Activated T-cell treated with anti-CD3 and anti-CD28 coated beads, Interleukin-2, amount 50 U/mL, for 72 hours (primary cell): ENCODE measurements at places on chromosomes 4 and X.
A peak's percentile ranks its signal among the peaks of the same experiment; 100 is the strongest.

- no peak for DNase-seq
Measured at GRCh38 chr4:16952462-16952871, 54.0 kb upstream of the LDB2 start.

DNA sequence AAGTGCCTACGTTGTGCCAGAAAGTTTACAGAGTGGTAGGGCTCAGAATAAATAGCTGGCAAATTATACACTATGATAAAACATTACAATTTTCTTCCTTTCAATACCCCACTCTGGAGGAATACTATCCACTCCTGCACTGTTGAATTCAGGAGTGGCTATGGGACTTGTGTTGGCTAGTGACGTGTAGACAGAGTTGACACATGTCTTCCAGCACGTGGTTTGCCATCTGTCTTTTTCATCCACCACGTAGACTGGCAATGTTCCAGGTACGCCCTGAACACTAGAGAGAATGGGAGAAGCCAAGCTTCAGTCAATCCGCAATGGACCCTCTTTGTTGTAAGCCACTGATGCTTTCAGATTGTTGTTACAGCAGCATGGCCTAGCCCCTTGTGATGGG is 168.8 kb upstream of the RBPJ start:
- DNase-seq = no peak

GRCh38 chrX:139932073-139932900 is 566 bp downstream of the ATP11C start:
- DNase-seq = peak; percentile 44

DNA sequence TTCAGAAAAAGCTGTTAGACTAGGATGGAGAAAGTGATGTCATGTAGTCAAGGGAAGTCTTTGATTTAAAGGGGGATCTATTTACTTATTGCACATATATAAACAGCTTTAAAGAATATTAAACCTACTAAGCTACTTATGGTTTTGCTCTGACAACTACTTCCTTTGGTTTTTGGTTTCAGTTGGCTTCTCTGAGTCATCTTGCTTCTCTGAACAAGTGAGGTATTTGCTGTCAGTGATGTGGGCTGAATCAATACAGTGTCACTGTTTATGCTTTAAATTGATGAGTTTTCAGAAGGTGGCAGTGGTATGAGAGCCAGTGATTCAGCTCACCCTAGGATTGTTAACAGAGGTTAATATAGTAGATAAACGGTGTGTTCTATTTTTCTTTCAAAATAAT is 75.1 kb downstream of the CEP44 start:
- peak; percentile 28 for DNase-seq

- no peak for DNase-seq
Measured at GRCh38 chr4:41410049-41410448, 127.9 kb upstream of the LIMCH1 start.

DNA sequence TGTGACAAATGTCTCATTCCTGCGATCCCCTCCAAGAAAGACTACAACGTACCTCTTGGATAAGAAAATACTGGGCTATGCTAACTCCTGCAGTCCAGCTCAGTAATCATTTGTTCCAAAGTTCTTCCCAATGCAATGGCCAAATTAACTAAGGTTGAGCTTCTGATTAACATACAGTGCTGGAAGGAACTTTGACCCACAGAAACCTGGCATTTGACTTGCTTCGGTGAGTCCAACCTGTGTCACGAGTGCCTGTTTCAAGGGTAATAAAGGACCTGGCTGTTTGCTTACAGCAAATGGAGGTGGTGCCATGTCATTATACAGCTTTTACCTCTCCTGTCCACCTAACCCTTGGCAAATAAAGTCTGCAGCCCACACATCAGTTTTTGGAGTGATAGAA is 83.2 kb downstream of the RBM47 start:
- no peak for DNase-seq

DNA sequence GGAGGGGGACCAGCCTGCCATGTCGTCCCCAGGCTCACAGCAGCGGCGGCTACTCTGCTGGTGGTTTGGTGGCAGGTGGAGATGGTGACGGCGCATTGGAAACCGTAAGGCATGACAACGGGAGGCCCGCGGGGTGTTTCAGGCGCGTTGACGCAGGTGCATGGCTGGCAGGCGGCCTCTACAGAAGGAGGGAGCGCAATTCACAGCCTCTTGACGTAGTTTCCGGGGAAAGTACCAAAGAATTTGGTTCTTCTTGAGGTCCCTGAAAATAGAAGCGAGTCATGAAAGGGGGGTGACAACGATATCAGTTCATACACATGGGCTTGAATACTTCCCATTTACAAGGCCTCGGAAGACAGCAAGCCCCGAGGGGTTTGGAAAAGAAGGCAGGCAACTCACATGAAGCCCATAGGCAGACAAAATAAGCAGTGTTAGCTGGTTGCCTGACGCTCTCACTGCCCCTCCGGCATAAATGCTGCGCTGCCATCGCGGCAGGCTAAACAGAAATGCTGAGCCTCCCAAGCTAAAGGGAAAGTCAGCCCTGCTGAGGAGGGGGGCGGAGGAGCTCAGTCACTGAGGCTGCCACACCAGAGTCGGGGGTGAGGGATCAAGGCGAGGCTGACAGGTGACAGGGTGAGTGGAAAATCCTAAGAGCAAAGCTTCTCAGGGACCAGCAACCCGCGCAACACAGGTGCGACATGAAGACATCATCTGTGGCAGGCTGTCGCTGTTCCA is 52.3 kb upstream of the PDLIM3 start:
- DNase-seq = peak; percentile 85

DNA sequence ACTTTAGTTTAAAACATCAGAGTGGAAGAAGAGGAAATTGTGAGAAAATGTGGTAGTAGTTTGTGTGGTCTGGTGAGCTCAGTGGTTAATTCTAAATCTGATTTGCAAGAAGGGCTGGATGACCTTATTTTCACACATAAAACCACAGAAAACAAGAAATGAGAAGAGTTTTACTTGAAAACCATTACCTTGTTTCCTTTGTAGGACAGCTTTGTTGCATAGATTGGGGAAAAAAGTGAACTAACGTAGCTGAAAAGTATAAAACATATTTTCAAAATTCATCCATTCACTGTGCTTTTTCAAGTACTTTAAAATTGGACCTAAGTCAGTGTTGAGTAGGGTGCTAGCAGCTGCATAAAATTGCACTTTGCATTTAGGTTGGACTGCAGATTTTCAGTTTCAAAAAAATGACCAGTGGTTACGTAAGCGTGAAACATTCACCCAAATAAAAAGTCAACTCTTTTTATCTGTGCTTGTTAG is 211.3 kb downstream of the ARHGAP10 start:
- DNase-seq = no peak

DNA sequence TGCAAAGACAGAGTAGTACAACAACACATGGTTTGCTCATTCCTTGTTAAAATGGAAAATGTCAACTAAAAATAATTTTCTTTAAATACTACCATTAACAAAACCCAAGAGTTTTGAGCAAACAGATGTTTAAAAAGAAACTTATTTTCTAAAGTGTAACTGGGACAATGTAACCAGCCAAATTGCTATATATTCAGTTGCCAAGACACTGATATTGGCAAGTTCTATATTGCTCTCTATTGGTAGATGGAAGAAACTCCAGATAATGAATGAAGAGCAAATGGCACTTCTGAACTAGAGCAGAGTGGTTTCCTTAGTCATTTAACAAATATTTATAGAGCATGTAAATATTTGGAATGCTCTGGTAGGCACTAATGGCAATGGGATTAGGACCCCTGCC is 966.2 kb downstream of the RPA4 start:
- DNase-seq = no peak

DNA sequence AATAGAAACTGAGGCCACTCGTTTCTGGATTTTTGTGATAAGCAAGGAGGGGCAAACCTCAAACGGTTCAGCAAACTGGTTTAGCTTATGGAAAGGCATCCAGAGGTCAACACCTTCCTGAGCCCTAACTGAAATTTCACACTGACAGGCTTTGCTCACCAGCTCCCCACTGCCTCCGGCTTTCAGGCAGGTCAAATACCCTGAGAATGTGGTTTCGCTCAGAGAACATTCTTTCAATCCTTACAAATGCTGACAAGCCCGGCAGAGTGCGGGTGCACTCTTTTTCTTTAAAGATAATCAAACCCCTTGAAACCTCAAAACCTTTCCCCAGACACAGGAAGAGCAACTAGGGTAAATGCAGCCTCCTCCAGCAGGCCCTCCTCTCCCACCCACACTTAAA is 41.5 kb downstream of the CD40LG start:
- no peak for DNase-seq

DNA sequence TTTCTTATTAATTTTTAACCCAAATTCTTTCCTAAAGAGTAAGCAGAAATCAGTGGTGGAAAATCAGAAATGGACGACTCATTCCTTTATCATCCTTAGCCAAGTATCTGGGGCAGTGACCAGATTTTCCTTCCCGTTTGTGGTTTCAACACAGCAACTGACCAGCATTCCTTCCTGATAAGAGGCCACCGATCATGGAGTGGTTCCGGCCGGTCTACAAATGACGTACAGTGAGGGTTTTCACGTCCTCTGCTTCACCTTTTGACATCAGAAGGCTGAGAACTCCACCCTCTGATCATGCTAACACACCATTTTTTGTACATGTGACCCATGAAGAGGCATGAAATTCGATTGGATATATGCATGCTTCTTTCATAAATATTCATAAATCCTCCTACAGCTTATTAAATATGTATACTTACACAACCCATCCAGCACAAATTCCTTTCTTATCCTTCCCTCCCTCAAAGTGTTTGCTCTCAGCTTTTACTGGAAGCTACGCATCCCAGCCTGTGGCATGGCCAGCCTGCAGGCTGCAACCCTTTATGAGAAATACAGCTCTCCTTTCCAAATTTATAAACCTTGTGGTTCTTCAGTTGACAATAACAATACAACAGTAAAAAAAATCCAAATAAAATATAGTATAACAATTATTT is 173.0 kb upstream of the CASK start:
- no peak for DNase-seq

- DNase-seq = no peak
Measured at GRCh38 chr4:10107111-10108091, 9.2 kb downstream of the WDR1 start.

DNA sequence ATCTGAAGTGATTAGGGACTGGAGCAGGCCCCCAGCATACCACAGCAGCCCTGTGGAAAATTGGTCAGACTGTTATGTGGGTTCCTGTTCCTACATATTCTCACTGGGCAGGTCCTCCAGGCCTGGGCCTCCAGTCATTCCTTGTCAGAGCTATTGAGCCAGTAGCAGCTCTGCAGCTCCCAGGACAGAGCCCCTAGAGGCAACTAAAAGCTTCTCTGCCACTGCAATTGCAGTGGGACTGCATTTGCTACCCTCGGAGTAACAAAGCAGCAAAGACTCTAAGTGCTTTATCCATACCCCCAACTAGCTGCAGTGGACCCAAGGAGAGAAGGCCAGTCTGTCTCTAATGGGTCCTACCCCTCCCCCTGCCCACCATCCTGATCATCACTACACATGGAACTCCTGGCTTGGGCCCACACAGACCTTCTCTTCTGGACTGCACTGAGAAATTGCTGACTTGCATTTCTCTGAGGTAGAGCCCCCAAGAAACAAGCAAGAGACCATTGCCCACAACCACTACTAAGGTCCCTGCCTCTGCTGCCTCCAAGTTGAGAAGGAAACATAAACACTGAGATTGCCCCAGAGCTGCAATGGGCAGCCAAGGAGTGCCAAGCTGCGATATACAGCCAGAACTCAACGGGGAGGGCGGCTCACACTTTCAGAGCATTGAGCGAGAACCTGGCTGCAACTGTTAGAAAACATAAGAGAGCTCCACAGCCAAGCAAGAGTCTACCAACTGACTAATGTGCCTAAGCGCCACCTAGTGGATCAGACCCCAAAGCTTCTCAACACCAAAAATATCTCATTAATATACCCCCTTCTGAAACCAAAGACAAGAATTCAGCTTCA is 738.7 kb upstream of the NDST4 start:
- DNase-seq = no peak

DNA sequence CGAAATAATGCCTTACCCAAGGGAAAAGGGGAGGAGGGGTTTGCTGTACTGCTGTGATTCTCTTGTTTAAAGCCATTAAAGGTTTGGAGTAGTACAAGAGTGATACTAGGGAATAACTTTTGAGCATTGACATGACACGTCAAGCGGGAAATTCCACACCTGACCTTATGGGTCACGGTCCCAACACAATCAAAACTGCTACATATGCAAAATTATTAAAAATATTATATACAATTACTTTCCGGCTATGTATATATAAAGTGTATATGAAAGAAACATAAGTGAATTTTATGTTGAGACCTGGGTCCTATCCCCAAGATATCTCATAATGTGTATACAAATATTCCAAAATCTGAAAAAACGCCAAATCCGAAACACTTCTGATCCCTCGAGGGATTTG is 21.0 kb downstream of the FNIP2 start:
- no peak for DNase-seq

- no peak for DNase-seq
Measured at GRCh38 chr4:161167539-161167938, 996.3 kb downstream of the FSTL5 start.

DNA sequence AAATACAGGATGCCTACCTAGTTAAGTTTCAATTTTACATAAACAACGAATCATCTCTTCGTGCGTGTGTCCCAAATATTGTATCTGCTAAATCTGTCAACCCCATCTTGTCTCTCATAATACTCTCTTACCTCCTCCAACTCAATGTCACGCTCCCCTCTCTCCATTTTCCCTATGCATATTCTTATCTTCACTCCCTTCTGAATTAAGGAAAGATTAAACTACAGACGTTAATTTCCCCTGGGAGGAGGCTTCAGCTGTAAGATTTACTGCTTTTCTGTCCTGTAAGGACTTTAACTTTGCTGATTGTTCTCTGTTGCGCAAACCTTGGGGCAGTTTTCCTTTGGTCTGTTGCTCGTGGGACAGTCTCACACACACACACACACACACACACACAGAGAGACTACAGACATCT is 455 bp upstream of the ABCB7 start:
- no peak for DNase-seq

DNA sequence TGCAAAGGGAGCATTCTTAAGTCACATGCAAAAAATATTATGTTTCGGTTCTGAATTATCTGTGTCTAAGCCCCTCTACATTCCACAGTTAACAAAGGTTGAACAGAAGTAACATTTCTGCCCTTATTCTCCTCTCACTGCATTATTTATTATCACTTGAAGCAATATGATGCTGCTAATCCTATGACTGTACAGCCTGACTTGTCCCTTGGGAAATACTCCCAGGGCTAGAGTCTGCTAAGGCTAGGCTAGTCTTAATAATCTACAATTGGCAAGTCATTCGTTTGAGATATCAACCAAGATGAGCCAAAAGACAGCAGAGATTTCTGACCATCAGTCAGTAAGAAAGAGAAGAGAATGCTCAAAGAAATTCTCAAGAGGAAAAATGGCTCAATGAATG is 226.9 kb upstream of the HCCS start:
- no peak for DNase-seq

- DNase-seq = no peak
Measured at GRCh38 chrX:1355131-1356046, 18.8 kb downstream of the IL3RA start.

GRCh38 chr4:148477276-148477675 is 35.1 kb upstream of the NR3C2 start:
- no peak for DNase-seq
